ENCODE measurements at places on chromosomes 2 and 18.
A peak's percentile ranks its signal among the peaks of the same experiment; 100 is the strongest.

DNA sequence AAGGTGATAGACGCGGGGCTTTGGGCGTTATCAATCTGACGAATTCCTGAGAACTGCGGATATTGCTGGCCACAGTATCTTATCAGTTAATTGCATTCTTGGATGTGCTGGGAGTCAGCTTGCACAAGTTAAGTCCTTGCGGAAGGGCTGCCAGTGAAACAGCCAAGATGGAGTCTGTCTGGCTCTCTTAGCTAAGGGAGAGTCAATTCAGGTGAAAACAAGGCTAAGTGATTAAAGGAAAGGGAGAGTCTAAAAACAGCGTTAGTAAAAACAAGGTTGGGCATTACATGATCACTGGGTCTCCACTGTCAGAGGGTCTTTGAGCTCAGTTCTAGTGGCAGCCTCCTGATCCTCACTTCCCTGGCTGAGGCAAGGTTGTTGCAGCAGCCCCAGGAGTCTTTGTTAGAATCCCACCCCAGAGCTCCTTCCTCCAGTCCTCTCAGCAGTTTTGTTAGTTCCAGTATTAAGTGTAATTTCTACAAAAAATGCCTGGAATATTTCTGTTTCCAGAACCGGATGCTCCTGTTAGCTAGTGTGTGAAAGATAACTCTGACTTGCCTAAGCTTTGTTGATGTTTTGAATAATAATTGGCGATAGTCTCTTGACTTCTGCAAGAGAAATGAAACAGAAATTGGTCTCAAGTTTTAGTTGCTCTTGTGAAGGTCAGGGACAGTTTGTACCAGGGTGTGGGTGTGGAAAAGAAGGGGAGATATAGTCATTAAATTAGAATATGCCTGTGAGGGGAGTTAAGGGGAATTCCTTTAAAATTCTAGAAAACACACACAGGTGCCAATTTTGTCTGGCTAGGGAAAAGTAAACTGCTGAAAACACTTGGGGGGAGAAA lies 10.6 kb downstream of the CFLAR start:
- DNase-seq, result no peak

DNA sequence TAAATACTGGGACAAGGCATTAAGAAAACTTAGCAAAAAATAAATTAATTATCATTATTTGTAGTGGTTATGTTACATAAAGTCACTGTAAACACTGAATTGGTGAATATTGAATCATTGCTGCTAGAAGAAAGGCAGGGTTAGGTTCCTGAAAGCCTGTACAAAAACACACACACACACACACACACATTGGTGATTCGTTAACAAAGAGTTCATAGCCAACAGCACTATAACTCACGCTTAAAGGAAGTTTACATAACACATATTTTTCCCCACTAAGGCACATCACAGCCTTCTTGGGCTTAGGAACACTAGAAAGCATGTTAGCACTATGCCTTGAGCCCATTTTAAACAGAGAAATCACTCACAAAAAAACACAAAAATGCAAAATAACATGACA lies 690.0 kb upstream of the PIK3C3 start:
- no peak for DNase-seq

DNA sequence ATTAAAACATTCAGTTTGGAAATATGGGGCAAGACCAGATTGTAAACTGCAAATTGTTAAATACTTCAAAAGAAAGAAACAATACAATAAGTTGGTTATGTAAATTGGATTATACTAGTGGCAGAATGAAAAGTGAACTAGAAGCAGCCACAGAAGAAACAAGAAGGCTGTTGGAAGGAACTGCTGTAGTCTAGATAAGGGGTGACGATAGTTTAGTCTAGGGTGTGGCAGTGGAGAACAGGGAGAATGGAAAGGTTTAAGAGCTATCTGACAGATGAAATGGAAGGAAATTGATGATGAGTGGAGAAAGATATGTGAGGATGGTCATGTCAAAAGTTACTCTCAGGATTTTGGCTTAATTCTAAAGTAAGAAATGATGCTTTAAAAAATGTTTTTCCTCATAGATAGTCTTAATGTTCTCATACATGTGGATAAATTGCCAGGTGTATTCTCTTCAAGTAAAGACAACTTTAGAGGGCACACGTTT lies 179.7 kb downstream of the GPD2 start:
- no peak for DNase-seq

DNA sequence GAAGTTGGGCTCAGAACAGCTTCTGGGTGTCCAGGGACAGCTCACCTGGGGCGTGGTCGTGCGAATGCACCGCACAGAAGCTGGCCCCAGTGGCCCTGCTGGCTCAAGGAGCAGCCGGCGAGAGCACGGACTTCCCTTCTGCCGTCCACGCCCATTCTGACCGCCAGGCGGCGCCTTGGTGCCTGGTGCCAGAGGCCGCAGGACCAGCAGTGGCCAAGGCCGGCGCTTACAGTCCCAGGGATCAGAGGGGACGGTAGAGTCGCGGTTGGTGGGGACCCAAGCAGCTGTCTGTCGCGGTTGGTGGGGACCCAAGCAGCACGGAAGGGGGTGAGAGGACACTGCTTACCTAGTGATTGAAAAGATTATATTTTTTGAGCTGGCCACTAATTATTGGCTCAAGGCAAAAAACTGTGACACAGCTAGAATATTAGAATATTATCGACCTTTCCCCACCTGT lies 25.7 kb downstream of the NPPC start:
- peak; percentile 78 for DNase-seq

GRCh38 chr2:219448099-219448775 lies 13.6 kb downstream of the SPEG start:
- no peak for DNase-seq

DNA sequence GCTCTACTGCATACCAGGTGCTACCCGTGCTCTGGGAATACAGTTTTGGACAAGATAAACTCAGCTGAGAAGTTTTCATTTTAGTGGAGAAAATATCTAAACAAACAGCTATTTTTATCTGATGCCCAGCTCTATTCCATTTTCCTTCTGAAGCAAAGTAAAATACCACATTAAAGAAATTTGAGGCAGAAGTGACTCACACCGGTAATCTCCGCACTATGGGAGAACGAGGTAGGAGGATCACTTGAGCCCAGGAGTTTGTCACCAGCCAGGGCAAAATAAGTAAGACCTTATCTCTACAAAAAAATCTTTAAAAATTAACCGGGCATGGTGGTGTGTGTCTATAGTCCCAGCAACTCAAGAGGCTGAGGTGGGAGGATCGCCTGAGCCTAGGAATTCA lies 416.2 kb upstream of the LYPD1 start:
- no peak for DNase-seq

- DNase-seq, result no peak
Measured at GRCh38 chr2:70103531-70104061, 16.3 kb downstream of the PCBP1 start.

DNA sequence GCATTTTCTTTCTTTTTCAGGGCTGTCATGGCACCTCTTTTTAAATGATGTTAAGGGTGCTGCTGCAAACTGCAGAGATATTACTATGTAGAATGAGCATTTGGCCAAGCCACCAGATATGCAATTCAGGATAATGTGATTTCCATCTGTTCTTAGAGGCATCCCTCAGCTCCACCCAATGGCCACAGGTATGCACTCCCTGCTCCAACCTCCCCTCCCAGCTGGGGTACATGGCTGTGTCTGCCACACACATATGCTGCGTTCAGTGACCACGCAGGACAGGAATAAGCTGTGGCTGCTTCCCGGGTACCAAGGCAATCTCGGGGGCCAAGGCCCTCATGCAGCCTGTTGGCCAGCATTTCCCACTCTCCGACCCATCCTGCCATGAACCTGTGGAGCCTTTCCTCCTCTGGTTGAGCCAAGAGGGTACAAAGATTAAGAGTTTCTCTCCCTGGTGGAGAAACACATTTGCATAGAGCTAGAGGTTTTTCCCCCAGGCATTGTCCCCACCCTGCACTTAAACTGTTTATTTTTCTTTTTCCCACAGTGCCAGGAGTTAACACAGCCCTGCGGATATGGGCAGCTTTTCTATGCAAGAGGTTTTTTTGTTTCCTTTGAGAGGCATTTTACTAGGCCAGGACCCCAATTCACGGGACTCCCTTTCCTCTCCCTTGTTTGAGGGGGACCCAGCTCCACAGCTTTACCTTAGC lies 147.0 kb downstream of the GCA start:
- DNase-seq, result no peak

- no peak for DNase-seq
Measured at GRCh38 chr2:48259811-48260210, 270.1 kb upstream of the STON1 start.

- no peak for DNase-seq
Measured at GRCh38 chr2:8502316-8502715, 179.5 kb upstream of the ID2 start.

- DNase-seq, result no peak
Measured at GRCh38 chr2:41940060-41940744, 107.6 kb upstream of the PKDCC start.

DNA sequence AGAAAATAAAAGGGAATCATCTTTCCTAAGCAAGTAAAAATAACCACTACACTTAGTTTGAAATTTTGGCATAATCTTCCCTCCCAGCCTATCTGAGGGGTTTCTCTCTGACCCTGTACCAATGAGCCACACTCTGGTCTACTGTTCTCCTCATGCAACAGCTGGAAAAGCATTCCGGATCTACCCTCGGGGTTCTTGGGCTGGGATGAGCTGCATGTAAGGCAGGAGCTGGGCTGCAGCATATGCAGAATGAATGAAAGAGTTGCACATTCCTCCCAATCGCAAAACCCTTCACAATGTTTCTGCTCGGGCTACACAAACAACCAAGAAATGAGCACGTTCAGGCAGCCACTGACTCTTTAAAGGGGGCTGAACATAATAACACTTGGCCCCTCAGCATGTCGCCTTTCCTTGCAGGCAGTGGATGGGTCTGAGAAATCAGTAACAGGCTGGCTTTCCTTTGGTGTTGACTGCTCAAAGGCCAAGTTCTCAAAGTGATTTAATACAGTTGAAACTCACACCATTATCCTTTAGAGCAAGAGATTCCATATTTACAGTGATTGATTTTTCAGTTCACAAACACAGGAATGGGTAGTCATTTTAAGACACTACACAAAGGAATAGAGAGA lies 180.4 kb upstream of the ZFP36L2 start:
- no peak for DNase-seq

- no peak for DNase-seq
Measured at GRCh38 chr2:163970058-163970813, 234.4 kb upstream of the FIGN start.

DNA sequence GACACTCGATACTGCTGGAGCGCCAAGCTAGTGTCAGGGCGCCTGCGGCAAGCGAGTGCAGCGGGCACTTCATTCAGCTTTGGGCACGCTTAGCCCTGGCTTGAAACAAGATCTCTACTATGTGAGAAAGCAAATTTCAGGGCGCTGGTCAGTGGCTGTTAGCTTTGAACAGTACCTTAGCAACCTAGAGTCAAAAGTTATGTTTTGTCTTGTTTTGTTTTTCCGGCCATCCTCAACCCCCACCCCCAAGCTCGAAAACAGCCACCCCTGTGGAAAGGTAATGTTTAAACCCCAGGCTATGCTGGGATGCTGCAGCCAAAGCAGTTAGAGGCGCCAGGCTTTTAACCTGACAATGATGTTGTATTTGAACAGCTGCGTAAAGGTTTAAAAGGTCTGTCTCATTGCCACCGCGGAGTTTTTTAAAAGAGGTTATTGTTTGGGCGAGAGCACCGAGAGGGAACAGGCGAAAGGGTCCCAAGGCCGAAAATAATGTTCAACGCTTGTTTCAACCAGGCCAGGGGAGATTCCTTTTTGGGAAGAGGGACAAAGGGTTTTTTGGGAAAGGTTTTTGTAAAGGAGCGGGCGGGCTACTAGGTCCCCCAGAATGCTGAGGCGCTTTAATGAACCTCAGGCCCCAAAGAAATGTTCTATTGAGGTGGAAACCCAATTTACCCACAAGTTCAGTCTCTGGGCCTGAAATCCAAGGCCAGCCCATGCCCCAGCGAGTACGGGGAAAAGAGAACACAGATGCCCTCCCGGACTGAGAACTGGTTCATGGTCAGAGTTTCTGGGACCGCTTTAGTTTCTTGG lies 2.3 kb upstream of the HOXD10 start:
- no peak for DNase-seq

DNA sequence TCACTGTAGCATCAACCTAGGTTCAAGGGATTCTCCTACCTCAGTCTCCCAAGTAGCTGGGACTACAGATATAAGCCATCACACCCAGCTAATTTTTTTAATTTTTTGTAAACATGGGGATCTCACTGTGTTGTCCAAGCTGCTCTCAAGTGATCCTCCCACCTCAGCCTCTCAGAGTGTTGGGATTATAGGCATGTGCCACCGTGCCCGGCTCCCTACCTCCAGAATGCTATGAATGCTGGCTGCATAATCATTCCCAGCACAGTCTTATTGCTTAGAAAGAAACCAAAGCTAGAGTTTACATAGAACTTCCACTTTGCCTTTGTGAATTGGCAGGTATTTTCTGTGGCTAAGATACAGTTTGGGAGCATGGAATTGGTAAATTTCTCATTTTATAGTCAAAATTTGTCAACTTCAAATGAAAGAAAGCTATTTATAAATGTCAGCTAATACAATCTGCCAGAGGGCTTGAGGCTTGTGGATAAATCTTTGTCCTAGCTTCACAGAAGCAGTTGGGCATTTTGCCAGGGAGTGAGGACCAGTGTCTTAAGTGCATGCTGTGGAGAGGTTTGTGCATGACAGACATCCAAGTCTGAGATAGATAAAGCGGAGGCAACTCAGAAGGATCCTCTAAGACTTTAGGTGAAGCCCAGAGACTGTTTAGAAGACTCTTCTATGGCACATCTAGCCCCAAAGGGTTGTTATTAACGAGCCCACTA lies 175.4 kb downstream of the ANTXR1 start:
- no peak for DNase-seq

DNA sequence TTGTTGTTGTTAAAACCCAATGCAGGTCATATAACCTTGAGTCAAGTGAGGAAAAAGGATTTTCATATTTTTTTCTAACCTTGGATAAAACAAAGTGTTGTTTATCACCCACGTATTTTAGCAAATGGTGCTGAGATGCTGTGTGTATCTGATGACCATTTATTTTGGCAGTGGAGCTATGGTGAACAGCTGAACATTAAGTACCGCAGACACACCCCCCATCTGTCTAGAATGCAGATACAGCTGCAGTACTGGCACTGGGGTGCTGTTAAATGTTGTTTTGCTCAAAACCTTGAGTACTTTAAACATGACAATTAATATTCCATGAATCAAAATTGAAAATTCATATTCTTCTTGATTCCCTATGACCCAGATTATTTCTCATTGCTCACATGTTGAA lies 773.3 kb upstream of the SLC39A10 start:
- DNase-seq, result no peak

GRCh38 chr18:75409806-75410205 lies 17.7 kb downstream of the SMIM21 start:
- DNase-seq, result no peak

- DNase-seq, result no peak
Measured at GRCh38 chr18:28594034-28594433, 417.1 kb upstream of the CDH2 start.

- no peak for DNase-seq
Measured at GRCh38 chr2:167381349-167381748, 493.1 kb downstream of the XIRP2 start.

GRCh38 chr2:171134624-171135230 lies 26.0 kb downstream of the TLK1 start:
- DNase-seq, result no peak

GRCh38 chr18:45637546-45638327 lies 22.5 kb downstream of the SLC14A2 start:
- no peak for DNase-seq
